ENCODE measurements at places on chromosomes 11 and 22.
A peak's percentile ranks its signal among the peaks of the same experiment; 100 is the strongest.

- DNase-seq: peak; percentile 100
Measured at GRCh38 chr11:8604078-8604723, 10.2 kb upstream of the STK33 start.

DNA sequence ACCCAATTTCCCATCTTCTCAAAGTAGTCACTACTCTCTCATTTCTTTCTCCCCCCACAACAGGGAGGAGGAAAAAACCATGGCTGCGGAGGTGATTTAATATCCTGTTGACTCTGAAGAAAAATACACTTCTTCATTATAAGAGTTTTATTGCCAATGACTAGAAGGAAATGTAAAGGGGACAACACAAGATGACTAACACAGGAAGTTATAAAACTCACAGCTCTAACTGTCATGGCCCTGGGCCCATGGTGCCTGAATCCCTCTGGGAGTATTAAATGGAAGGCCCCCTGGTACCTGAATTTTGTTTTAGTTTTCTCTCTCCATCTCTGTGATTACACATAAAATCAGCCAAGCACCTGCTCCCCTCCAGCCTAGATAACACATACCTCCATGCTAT is 352.8 kb upstream of the FAT3 start:
- DNase-seq: no peak

DNA sequence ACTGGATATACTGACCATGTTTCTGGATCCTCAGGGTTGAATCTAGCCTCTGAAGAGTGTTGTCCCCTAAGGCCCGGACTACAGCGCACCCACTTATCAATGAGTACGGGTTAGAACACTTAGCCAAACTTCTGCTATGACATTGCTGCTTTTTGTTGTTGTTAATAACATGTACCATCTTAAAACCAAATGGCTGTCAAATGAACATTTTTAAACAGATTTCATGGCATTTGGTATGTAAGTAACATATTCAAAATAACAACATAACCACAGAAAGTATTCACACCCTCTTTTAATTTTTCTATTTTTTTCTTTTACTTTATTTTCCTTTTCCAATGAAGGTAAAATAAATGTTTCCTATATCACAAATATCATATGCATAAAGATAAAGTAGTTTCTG is 1292.5 kb upstream of the TENM4 start:
- no peak for DNase-seq

DNA sequence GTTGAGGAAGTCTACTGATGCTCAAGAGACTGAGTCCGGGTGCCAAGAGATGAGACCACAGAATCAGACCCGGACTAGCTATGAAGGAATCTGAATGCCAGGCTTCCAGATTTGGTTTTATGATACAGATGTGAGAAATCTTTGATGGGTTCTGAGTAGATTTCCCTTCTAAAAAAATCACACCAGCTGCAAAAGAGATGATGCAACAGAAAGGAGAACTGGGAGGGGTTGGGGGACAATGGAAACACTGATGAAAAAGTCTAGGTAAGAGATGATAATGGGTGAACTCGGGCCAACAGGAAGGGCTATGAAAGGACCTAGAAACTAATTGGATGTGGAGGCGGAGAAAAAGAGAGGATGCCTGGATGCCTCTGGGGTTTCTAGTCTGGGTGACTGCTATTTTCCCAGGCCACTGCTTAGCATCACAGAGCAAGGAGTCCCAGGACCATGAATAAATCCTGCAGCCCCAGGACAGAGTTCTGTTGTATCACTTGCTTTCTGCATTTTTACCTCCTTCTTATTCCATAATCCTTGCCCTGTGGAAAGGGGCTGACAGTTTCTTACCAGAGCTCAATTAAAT is 115.4 kb upstream of the SEZ6L start:
- no peak for DNase-seq

DNA sequence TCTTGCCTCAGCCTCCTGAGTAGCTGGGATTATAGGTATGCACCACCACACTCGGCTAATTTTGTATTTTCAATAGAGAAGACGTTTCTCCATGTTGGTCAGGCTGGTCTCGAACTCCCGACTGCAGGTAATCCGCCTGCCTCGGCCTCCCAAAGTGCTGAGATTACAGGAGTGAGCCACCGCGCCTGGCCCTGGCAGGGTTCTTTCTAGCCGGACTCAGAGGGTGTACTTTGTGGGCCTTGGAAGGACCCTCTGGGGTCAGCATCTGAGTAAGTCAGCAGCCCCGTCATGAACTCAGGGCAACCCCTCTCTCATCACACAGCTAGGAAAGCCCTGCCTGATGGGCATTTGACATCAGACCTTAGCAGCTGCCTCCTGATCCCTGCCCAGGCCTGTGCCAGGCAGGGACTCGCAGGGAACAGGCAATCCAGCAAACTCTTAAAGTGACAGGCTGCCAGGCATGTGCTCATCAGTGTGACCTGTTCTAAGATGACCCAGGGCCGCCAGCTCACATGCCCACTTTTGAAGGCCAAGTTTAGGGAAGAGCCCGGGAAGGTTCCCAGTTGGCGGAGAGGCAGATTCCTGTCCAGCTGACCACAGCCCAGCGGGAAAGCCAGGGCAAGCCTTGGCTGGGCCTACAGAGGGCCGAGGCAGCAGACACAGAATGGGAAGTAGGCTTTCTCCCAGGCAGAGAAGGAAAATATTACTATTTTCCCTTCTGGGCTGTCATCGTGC is 92.9 kb downstream of the MORC2 start:
- no peak for DNase-seq

DNA sequence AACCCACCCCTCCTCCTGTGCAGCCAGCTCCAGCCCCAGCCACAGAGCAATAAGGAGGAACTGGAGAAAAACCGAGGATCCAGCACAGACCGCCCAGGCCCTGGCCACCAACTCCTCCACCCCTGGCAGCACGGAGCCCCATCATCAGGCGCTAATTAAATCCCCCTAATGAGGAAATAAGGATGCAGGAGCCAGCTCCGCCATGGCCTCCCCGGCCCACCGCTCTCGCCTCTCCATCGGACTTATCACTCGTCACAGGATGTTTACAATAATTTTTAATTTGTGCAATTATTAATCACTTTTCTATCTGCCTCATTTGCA is 42.6 kb downstream of the BUD13 start:
- no peak for DNase-seq

- DNase-seq: no peak
Measured at GRCh38 chr11:17629113-17629512, 82.1 kb downstream of the OTOG start.

- DNase-seq: no peak
Measured at GRCh38 chr22:28791841-28792490, 8.4 kb downstream of the XBP1 start.

- DNase-seq: no peak
Measured at GRCh38 chr11:45663486-45664375, 1.7 kb downstream of the CHST1 start.

DNA sequence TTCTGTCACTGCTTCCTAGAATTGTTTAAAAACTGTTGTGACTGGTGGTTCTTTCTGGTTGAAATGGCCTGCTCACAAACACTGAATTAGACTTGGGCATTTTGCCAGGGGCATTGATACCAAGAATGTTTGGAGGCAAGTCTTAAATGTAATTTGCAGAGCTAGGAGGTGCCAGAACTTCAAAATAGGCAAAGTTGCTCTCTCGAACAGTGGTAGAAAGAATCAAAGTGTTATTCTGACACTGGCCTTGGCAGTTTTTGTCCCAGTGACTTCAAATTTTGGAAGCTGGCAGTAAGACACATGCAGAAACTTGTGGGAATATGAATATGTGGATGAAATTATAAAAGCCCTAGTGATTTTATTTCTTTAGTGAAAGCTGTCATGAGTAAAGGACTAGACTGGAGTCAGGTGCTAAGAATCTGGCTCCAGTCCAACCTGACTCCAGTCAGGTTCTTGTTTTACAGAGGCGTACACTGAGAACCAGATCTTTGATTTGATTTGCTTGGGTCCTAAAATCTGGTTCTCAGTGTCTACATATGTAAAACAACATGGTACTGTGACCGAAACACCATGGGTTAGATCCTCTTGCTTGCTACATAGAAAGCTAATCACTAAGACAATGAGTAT is 20.9 kb downstream of the SVIP start:
- DNase-seq: peak; percentile 44

GRCh38 chr22:37285937-37286336 is 3.6 kb downstream of the CYTH4 start:
- DNase-seq: no peak

- peak; percentile 72 for DNase-seq
Measured at GRCh38 chr22:25488244-25489020, 76.0 kb upstream of the GRK3 start.

DNA sequence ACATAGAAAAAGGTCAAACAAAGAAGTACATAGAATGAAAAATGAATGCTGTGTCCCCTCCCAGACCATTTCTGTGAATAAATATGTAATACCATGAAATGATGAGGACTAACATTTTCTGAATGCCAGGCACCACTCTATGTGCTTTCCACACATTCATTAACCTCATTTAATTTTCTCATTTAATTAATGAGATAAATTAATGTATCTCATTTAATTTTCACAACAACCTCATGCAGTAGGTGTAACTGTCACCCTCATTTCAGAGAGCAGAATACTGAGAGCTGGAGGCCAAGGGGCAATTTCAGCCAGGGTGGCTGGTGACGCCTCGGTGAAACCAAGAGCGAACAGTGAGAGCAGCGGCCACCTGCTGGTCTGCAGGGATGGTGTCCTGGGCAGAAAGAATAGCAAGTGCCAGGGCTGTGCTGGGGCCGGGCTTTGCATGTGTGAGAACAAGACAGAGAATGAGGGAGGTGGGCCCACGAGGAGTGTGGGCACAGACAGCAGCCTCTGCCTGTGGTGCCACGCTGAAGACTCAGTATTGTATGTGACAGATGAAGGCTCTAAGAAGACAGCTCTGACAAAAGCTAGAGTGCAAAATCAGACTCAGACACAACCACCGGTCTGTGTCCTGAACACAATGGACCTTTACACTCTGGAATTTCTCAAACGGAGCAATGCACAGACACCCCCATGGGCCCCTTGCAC is 1.8 kb upstream of the SERPIND1 start:
- no peak for DNase-seq

DNA sequence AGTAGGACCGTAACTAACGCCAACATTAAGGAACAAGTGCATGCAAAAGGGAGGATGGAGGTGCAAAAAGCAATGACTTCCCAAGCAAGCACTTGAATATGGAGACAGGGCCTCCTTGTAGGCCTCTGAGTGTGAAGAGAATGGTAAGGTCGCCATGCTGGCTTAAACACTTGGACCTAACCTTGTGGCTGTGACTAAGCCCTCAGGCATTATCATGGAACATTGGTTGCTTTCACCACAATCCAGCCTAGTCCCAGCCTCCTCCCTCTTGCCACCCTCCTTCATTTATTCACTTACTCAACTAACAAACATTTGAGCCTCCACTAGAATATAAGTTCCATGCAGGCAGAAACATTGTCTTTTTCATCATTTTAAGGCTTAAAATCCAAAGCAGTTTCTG is 11.9 kb upstream of the SYTL2 start:
- DNase-seq: no peak

DNA sequence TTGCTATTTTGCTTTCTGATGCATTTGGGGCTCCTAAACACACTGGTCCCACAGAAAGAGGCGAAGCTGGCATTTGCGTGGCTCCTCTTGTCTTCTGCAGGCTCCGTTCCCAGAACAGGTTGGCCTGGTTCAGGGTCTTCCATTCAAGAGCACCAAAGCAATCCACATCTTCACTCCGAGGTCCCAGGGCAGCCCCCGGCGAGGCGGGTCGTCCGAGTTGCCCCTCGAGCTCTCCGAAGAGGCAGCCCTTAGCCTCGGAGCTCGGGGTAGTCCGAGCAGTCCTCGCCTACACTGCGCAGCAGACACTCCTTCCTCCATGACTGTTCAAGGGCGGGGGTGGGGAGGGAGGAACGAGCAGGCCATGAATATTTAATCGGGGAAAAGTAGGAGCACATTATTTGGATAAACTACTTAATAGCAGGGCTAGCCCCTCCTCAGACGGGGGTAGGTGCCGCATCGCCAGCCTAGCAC is 321.3 kb downstream of the BLID start:
- no peak for DNase-seq

DNA sequence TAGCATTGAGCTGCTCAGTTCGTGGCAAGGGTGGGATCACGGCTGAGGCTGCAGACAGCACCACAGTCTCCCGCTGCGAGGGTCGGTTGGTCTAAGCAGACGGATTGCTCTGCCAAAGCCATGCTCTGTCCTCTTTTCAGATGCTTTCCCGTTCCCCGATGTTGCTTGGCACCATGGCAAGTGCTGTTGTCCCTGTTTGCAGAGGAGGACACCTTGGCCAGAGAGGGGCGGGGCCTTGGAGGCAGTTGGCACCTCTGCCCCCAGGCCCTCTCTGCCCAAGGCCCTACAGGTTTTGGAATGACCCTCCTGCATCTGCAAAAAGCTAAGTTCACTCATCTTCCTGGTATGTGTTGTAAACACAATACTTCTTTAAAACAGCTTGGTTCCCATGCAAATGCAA is 11.6 kb downstream of the CCDC157 start:
- DNase-seq: no peak

DNA sequence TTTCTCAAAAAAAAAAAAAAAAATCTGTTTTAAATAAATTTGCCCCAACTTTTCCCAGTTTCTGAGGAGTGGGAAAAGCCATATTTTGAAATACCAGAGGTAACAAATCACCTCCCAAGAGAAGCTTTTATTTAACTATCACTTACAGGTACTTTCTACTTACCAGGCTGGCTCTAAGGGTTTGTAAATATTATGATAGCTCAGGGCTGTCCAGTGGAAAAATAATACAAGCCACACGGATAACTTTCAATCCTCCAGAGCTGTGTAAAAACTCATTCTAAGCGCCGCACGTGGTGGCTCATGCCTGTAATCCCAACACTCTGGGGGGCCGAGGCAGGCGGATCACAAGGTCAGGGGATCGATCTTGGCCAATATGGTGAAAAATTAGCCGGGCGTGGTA is 5.6 kb upstream of the SEC14L4 start:
- no peak for DNase-seq

- DNase-seq: no peak
Measured at GRCh38 chr11:25432376-25432775, 899.6 kb upstream of the ANO3 start.

DNA sequence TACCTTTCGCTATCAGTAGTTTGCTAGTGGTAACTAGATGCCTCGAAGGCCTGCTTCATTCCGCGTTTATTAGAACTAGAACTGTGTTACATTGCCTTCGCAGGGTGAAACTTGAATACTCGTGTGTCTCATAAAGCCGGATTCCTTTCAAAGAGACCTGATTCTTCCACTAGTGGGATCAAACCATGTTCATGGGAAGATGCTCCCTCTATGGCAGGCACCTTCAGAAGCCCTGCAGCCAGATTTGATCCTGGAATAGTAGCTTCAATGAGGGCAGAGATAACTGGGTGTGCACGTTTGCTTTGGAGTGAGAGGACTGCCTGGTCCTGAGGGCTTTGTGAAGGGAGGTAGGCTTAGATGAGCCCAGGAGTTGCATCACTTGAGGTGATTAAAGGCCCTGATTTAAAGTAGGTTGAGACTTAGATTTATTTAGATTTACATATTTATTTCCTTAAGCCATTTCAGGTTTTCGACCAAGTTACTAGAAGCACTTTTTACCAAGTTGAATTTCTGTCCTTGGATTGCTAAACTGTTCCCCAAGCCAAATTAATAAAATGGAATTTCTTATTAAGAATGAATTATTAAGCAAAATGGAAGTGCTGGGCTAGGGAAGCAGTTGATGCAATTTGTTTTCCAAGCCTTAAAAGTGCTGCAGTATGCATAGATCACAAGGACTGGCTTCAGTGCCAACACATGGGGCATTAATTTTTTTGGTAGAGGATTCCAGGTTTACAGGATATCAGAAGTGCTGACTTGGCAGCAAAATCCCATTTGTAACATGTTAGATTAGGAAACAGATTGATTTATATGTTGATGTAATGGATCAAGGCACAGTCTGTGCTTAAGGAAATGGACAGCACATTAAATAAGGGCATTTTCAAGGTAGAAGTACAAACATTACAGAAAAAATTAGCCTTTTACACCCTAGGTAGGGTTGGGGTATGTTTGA is 32.9 kb downstream of the APLP2 start:
- no peak for DNase-seq
